DND-41 (cell line): ENCODE measurements at places on chromosomes 2 and 18.

DNA sequence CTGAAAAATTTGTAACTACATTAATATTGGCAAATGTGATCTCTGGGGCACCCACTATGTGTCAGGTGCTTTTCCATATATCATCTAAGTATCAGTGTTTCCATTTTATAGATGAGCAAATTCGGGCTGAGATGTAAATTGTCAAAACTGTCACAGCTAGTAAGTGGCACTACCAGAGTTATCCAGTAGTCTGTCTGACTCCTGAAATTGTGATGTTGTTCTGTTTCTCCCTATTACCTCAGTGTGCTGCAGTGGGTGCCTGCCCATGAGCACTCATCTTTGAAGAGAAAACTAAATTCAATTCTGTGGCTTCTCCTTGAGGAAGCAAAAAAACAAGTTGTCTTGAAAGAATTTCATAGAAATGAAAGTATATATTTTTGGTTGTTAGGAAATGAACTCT is 467.4 kb upstream of the FANCL start:
- DNase-seq, result no peak

DNA sequence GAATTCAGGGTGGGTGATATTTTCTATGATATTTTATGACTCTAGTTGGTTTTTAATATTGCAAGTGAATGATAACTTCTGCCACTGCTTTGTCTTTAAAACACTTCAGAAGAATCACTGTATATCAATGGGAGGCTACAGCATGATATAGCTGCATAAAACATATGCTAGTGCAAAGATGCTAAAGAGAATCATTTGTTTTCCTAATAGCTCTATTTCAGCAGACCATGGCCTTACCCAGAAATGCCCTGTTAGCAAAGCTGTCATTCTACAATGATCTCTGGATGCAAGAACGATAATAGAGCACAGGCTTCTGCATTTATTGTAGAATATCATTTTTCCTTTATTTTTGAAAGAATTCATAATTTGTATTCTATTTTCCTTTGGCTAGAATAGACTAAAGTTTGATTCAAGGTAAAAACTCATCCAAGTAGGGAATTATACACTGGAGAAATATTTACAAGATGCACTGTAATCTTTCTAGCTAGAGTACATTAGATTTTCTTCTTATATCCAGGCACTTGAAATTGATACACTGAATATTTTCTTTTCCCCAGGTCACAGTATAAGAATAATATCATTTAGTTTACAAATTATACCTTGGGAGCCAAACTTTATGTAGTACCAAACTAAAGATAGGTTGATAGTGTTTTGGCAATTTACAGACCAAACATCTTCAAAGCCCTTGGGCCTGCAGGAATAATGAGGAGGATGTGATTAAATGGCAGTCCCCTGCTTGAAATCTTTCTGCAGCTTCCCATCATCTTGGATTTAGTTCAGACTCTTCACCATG is 252.6 kb upstream of the LINC00305 start:
- DNase-seq, result no peak

DNA sequence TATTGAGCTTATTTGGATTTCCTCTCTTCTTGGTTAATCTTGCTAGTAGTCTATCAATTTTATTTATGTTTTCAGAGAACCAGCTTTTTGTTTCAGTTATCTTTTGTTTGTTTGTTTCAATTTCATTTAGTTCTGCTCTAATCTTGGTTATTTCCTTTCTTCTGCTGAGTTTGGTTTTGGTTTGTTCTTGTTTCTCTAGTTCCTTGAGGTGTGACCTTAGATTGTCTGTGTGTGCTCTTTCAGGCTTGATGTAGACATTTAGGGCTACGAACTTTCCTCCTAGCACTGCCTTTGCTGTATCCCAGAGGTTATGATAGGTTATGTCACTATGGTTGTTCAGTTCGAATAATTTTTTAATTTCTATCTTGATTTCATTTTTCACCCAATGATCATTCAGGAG is 141.6 kb downstream of the ZNF236 start:
- no peak for DNase-seq

- no peak for DNase-seq
Measured at GRCh38 chr2:71832844-71833243, 314.8 kb downstream of the CYP26B1 start.

- no peak for DNase-seq
Measured at GRCh38 chr2:150676747-150677383, 189.4 kb upstream of the RND3 start.

DNA sequence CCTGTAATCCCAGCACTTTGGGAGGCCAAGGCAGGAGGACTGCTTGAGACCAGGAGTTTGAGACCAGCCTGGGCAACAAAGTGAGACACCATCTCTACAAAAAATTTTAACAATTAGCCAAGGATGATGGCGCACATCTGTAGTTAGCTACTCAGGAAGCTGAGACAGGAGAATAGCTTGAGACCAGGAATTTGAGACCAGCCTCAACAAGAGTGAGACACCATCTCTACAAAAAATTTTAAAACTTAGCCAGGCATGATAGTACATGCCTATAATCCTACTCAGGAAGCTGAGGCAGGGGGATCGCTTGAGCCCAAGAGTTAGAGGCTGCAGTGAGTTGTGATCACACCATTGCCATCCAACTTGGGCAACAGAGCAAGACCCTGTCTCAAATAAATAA is 7.0 kb downstream of the MEMO1 start:
- no peak for DNase-seq

- no peak for DNase-seq
Measured at GRCh38 chr2:217935235-217935879, 67.4 kb downstream of the TNS1 start.

DNA sequence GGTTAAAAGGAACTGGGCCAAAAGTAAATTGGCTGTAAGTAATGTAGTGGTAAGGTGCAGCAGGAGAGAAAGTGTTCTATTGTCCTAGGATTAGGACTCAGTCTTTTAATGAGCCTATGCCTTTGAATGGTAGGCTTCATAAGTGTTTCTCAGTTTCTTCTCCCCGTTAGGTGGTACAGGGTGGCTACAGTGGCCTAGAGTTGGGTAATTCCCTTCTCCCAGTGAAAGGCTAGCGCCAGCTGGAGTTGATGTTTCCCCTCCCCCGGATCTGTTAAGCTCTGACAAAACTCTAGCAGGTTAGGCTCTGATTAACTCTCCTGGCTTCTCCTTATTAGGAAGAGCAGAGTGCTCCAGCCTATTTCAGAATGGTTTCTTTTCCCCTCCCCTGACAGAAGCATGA is 127.7 kb downstream of the DNAH6 start:
- no peak for DNase-seq

DNA sequence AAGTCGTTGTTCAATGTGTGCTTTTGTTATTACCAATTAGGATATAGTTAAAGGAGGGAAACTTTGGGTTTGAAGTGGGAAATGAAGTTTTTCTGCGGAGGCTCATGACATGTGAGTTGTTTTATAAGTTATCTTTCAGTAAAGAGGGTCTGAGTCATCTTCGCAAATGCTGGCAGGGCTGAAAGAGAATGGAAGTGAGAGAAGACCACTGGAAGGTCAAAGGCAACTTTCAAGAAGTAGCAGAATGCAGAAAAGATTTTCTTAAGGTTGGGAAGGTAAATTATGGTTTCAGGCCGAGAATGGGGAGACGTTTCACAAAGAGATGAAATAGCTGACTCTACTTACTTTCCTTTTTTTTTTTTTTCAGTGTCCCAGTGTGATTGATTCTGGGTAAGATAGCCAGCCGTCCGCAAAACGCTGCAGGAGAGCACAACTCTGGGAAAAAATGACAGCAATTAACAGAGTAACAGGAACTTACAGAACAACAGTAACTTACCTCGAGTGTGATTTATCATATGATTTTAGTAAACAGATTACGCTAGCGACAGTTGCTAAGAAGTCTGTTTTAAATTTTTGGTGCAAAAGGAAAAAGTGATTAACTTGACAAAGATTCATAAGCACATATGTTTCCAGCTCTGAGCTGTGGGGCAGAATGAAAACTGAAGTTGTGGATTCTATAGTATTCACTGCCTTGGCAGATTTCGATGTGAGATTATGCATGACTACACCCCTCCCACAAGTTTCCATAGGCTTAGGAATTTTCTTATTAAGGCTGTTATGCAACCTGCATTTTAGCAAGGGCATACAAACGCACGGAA is 46.8 kb upstream of the ACTR3 start:
- DNase-seq, result no peak

DNA sequence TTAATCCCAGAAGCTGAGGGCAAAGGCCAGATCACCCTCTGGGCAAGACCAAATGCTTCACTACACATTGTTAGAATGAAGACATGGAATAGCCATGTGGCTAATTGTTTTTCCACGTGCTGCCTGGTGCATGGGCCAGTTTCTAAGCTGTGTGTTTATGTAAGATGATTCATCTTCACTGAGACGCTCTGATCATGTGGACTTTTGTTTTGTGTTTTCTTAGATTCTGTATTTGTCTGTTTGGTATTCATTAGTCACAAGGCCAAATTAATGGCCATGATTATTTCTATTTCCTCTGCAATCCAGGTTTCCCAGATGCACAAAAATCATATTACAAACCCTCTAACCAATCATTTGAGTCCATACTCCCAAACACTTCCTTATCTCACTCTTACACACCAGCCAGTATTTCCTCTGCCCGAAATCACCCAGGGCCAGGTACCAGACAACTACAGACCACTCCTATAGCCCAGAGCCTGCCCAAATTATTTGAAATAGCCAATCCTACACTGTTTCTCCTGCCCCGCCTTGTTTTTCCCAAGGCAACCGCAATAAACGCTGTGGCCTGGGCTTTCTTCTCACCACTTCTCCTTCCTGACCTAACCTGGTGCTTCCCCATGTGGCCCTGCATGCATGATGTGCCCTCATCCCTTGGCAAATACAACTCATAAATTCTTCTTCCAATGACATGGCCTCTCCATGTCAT is 94.2 kb upstream of the SP3 start:
- DNase-seq, result no peak

DNA sequence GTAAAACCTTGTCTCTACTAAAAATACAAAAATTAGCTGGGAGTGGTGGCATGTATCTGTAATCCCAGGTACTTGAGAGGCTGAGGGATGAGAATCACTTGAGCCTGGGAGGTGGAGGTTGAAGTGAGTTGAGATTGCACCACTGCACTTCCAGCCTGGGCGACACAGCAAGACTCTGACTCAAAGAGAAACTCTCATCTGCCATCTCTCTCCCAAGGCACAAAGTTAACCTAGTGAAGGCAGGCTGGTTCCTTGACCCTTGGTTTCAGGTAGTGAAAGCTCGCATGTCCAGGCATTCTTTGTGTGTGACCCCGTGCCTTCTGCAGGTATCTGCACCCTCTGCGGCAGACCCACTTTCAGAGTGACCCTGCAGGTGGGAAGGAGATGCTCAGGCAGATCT is 100.0 kb downstream of the WDSUB1 start:
- DNase-seq, result no peak

- no peak for DNase-seq
Measured at GRCh38 chr18:24274837-24275236, 122.8 kb downstream of the OSBPL1A start.

- no peak for DNase-seq
Measured at GRCh38 chr18:22778996-22779395, 154.1 kb upstream of the RBBP8 start.

GRCh38 chr2:15627817-15628684 is 36.4 kb downstream of the DDX1 start:
- no peak for DNase-seq

DNA sequence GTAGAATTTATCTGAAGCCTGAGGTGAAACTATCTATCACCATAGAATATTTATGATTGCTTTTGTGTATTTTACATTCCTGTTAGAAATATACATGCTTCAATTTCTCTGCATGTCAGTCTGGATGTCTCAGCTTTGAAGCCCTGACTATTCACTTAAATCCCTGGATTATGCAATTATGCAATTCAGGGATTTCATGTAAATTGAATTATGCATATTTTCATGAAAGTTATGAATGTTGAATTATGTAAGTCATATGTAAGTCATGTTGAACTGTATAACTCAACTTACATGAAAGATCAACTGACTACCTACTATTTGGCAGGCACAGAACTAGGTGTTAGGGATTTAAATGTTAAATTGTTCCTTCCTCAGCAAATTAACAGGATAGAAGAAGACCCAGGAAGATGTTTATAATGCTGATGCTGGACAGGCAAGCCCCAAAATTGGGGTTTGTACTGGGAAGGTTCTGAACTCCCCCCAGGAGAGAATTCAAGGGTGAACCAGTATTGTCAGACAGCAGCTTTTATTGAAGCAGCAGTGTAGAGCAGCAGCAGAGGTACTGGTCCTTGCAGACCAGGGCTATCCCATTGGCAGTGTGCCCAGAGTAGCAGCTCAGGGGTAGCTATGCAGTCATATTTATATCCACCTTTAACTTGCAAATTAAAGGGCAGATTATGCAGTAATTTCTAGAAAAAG is 236.5 kb downstream of the ZNF804A start:
- DNase-seq, result no peak

GRCh38 chr2:40199771-40200170 is 252.1 kb downstream of the SLC8A1 start:
- no peak for DNase-seq

DNA sequence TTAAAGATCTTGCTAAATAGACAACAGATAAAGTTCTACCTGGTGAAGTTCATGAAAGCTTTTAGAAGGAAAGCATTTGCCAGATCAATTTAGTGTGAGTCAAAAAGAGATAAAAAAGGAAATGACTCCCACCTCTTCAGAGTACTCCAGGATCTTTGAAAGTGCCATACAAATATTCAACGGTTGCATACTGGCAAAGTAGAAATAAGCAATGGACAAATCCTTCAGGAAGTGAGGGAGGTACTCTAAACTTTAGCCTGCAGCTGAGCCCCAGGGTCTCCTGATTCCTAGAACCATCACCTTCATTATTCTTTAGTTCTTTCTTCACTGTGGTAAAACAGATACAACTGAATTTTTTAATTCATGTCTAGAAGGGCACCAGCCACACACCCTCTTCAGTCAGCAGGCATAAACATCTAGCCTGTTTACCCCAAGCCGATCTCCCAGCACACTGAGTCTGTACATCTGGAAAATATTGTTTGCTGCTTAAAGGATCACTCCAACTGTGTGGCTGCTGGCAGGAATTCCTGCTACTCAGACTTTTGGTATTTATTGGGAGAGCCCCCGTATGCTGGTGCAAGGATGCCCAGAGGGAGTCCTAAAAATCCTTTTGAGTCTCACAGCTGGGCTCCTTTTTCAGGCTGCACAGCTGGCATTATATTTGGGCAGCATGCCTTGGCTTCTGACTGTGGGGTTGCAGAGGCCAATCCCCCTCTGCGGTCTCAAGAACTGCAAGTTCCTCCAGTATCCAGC is 72.3 kb upstream of the SESTD1 start:
- no peak for DNase-seq

- no peak for DNase-seq
Measured at GRCh38 chr18:22193466-22193865, 24.1 kb downstream of the GATA6 start.

GRCh38 chr2:126703311-126703710 is 47.4 kb downstream of the GYPC start:
- DNase-seq, result no peak
